ENCODE measurements at places on chromosomes 5 and 9.

DNA sequence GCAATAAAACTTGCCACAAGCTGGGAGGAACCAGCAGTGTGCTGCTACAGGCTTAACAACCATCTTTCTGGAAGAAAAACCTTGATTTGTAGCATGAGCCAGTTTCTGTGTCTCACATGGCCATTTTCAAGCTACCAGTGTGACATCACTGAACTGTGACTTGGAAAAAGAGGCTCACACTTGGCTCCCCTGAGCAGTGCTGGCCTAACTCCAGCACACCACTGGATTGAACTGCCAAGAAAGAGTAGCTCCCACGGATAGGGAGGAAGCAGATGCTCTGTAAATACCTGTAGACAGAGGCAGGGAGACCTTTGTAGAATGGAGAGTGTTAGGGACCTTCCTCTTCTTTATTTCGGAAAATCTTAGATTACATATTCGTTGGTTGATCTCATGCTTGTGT, 197.9 kb downstream of the SH3GL2 start:
- DNase-seq = no peak

DNA sequence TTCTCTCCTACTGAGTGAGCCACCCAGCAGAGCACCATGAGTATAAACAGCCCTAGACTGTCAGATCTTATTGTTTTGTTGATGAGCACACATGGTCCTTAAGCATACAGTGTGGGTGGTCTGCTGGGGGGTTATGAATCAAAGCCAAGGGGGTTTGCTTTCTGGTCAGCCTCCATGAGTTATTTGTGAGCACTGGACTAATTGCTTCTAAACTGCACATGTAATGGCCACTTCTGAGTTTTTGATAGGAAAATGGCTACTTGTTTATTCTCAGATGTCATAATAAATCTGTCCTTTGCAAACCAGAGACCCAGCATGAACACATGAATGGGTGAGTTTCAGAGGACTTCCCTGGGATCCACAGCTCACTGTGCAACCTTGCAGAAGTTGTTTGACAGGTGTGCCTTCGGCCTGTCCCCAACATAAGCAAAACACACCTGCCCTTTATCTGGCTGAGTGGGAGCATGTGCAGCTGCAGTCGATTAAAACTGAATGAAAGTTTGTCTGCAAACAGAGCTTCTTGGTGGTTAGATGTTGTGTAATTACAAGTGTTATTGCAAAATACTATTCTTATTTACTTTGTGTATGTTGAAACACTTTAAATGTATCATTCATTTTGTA, 35.9 kb downstream of the MAMDC2 start:
- DNase-seq = no peak

- no peak for DNase-seq
Measured at GRCh38 chr9:15295761-15296405, 11.1 kb downstream of the TTC39B start.

DNA sequence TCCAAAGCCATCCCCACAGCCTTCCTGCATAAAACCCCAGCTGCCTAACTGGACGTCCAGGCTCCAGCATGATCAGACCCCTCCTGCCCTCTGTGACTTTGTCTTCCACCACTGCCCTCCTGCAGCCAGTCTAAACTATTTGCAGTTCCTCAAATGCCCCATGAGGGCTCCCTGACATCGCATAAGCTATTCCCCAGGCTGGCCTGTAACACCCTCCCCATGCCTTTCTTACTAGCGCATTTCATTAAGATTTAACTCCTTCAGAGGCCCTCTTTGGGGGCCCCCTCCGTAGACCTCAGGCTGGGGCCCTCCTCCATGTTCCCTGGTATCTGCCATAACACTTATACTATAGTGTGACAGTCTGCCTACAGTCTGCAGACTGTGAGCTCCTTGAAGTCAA, 15.5 kb upstream of the SMIM23 start:
- DNase-seq = no peak

DNA sequence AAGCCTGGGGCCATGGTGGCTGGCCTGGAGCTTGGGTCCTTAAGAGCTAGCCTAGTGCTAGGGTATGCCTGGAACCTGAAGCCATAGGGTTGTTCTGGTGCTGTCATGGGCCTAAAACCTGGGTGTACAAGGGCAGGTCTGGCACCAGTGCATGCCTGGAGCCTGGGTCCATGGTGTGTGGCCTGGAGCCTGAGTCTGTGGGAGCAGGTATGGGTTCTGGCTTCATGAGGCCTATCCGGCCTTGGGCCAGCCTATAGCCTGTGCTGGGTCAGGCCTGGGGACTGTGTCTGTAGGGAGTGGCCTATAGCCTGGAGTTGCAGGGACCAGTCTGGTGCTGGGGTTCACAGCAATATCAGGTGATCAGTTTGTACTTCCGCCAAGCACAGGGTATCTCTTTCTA, 347.2 kb upstream of the MEF2C start:
- no peak for DNase-seq

DNA sequence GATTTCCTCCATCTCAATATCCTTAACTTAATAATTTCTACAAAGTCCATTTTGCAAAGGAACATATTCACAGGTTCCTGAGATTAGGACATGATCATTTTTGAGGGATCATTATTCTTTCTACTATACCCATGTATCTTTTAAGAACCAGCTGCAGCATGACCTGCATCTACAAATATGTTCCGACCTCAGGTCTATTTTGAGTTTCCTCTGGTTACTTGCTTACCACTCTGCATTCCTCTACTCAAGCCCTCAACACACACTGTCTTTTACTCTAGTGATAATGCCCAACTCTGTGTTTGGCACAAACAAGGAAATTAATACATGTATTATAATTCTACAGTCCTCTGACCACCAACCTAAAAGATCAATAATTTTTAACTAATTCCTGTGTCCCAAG, 386.1 kb downstream of the DNAH5 start:
- no peak for DNase-seq

DNA sequence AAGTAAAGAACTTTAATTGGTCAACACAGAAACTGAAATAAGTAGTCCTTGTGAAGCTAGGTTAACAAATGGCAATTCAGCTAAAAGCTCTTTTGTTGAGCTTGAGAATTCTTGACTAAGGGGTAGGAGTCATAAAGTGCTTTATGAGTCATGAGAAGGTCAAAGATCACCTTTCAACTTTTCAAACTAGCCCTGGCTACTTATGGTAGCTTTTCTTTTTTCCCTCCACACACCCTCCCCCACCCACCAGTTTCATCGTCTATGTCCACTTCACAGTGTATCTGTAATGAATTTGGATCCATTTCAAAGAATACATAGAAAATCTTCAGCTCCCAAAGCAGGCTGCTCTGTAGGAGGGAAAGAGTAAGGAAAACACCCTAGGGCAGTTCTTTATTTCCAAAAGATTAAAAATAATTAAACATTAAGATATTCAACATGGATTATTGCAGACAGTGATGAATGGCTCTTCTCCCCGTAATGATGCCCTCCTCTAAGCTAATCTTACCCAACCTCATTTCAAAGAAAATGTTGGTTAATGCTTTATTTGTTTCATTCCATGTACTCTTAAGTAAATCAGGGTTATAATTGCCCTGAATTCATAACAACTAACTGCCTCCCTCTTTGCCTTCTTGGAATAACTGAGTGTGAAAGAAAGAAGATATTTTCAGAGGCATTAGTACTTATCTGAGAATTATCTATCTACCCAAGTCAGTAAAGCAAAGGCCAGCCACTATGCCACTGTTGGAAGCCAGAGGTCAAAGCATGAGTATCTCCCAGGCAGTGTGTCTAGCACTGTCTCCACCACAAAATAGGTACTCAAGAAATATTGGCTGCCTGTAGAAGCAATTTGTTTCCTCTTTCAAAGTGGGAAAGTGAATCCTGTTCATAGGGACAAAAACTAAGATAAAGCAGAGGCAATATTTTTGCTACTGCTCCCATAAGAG, 290.6 kb downstream of the PIK3R1 start:
- no peak for DNase-seq

DNA sequence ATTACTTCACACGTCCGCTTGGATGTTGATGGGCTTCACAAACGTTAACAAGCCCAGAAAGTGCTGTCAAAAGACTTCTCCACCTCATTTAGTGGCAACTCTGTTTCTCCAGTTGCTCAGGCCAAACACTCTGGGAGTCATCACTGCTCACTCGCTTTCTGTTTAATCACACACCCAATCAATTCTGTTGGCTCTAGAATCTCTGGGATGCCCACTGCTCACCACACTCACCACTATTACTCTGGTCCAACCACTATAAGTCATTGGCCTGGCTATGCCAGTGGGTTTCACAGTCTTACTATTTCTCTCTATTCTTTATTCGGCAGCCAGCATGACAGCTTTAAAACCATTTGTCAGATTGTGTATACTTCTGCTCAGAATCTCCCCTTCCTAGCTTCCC, 163.5 kb downstream of the KDM4C start:
- no peak for DNase-seq

DNA sequence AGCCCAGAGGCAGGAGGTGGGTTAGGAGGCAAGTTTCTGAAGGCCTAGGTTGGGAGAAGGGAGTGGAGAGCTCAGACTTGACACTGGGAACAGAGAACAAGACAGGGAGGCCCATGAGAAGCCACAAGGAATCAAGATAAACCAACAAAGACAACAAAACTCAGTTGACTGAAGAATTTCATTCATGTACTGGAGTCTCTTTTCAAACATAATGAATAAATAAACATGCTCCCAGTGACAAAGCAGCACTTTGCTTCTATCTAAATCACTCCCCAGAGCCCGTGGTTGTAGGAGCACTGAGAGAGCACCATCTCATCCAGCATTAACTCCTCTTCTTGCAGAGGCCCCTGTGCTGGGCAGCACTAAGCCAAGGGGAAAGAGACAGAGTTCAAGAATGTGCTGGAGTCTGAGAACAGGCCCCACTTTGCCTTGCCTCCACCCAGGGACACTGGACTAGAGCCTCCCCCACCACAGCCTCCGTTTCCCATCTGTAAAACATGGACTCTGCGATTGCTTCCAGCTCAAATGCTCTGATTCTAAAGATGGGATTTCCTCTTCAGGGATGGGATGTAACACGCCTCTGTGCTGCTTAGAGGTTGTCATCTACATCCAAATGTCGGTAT, 282.0 kb downstream of the SPOCK1 start:
- no peak for DNase-seq

- DNase-seq = no peak
Measured at GRCh38 chr5:176901260-176902101, 2.3 kb upstream of the HK3 start.

DNA sequence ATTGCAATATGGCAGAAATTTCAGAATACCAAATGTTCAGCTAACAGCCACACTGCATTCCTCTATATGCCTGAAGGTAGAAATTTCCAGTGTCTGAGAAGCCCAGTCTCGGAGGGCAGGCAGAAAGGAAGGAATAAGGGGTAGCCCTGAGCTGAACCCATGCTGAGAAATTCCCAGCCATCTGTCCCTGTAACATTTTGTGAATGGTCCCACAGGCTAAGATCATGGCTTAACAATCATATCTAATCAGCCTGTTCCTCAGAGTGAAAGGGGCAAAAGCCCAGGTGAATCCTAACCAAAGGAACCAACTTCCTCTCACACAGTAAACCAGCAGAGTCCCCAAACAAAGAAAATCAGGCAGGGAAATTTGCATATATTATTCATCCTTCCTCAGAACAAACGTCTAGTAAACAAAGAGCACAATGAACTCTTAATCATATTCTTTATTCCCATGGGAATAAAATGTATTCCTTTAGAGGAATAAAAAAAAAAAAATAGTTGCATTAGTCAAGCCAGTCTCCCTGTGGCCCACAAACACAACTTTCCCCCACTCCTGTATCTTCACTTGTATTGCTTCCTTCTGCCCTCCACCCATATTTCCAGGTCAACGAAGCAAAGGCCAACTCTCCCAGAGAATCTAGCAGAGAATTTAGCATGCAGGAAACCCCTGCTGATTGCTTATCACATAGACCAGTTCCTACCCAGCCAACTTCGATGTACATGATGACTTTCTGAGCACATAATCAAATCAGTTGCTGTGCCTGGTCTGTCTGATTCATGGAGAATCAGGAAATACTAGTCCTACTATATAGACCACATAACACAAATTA, 257.6 kb downstream of the FAM114A2 start:
- DNase-seq = no peak

DNA sequence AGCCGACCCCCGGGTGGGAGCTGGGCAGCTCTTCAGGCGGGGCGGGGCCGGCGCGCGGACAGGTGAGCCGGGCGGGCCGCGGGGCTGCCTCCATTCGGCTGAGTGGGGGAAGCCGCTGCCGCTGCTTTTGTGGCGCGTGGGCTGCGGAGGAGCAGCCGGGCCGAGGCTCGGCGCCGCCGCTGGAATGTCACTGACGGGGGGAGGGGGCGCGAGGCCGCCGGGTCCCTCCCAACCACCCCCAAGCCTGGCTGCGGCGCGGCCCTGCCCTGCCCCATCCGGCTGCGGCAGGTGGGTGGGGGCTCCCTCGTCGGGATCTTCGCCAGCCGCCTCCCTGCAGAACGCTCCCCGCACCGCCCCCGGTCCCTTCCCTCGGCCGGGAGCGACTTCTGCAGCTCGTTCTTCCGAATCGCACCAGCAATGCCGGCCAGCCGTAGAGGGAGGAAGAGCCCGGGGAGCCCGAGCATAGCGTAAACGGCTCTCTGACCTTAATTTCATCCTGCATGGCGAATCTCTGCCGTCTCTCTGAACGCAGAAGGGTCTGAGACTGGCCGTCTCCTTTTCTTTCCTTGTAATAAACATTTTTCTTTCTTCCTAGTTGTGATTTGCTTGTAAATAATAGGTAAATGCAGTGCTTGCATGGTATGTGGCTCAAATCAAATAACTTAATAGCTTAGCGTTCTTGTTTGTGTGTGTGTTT, 505 bp downstream of the SPTAN1 start:
- DNase-seq = no peak

DNA sequence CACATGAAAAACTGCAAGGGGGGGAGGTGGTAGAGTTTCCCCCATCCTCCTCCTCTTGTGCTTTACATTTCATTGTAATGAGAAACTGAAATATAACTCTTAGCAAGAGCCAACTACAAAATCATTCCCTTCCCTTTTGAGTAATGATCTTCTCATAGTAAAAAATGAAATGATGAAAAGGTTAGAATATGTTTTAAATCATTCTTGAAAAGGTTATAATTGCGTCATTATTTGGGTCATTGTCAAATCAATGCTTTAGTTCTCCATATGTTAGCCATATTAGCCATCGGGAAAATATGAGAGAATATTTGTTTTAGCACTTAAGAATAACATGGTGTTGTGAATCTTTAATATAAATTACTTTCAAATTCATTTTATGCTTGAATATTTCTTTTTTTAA, 1185.0 kb upstream of the CDH18 start:
- no peak for DNase-seq

GRCh38 chr5:131525805-131526204, 109.2 kb downstream of the RAPGEF6 start:
- no peak for DNase-seq

DNA sequence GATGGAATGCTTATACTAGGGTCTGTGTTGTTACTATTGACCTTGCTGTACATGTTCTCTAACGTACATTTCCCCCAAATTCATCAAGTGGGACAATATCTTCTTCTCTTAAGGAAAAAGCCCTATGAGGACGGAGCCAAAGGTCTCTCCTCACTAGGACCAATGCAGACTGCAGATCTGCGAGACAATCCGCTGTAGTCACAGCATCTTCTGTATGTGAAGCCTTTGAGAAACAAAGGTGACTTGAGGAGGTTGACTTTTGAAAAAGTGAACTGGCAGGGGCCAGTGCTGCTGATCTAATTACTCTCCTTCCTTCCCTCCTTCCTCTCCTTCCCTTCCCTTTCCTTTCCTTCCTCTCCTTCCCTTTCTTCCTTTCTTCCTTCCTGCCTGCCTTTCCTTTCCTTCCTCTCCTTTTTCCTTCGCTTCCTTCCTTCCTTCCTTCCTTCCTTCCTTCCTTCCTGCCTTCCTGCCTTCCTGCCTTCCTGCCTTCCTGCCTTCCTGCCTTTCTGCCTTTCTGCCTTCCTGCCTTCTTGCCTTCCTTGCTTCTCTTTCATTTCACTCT, 71.1 kb upstream of the BASP1 start:
- DNase-seq = no peak

Measured in epithelial cell of prostate (primary cell).